Stimulated activated CD4-positive, alpha-beta T cell treated with anti-CD3 and anti-CD28 coated beads, Interleukin-15, amount 100 ng/mL, for 1 hour (primary cell): ENCODE measurements at places on chromosomes 4 and X.

- no peak for DNase-seq
Observed at GRCh38 chr4:139419388-139419914, 34.5 kb upstream of the RAB33B start.

GRCh38 chr4:111391829-111392228 lies 753.4 kb upstream of the FAM241A start:
- DNase-seq: no peak

DNA sequence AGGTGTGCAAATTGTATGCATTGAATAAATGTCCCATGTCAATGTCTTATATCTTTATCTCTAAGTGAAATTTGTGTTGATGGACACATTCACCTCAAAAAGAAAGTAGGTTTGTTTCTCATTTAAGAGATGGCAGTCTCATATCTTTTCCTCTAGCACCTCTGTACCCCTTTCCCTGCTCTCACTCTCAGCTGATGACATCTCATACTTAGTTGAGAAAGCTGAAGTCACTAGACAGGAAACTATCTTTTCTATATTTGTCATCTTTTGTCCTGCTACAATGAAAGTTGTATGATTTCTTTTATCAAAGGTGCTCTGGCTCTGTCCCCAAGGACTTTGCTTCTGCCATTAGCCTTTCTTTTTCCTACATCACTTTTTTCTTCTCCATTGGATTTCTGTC lies 84.0 kb upstream of the GRPR start:
- no peak for DNase-seq

DNA sequence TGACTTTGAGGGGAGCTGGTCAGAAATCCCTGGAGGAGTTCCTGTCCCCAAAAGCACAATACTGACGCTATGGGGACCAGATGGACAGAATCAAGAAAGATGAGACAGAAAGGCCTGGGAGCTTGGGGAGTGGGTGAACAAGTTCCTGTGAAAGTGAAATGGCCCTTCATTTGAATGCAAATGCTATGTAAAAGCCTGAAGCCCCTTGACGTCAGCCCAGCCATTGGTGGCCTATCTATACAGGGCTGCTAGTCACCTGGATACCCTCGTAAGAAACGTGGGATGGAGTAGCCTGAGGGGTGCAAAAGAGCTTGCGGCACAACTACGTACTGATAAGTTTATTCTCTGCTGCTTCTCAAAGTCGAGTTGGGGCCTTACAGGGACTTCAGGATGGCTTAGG lies at the start of gene CDX4:
Gene CDX4 (plus strand): TSS at position 223 of the 400 bp plus-strand sequence. CDS start 201 bp downstream, outside the sequence.
- DNase-seq: no peak

DNA sequence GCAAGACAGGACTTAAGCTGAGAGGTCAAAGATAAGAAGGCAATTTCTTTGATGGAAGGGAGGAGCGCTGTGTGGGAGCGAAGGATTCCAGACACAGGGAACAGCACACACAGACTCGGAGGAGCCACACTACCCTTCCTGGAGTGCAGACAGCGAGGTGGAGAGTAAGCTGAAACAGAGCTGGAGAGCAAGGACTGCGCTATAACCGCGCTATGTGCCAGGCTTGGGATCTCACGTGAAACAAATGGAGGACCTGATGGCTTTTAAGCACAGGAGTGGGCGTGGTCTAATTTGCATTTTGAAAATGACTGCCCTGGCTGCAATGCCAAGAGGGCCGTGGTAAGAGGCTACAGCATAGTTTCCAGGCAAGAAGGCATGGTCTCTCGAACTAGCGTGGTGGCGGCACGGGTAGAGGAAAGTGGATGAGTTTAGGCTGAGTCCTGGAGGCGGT lies 113.9 kb upstream of the SORBS2 start:
- no peak for DNase-seq

DNA sequence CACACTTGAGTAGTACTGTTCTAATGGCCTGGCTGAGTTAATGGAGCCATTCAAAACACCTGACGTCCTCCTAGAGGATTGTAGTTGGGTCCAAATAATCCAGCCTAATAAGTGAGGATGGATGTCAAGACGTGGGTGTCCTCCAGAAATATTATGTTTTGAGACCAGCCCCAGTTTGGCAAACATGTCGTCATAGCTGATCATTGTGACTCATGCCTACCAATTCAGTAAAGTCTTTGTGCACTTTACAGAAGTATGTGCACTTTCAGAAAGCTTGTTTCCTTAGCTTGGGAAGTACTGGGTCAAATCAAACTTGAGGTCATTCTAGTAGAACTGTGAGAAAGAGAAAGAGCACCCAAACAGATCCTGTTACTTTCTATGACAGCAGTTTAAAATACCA lies 37.6 kb upstream of the GLRA2 start:
- DNase-seq: no peak

DNA sequence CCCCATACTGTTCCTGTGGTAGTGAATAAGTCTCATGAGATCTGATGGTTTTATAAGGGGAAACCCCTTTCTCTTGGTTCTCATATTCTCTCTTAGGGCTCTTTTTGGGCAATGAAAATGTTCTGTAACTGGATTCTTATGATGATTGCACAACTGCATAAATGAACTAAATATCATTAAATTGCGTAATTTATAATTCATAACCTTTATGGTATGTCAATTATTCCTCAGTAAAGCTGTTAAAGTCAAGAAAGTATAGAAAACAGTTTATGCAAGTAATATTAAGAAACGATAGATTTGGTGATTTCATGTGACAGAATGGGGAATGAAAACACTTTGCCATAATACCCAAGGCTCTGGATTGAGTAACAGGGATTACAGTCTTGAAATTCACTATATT lies 33.5 kb upstream of the SPANXD start:
- DNase-seq: no peak

- no peak for DNase-seq
Observed at GRCh38 chrX:20355187-20355586, 88.5 kb upstream of the RPS6KA3 start.

GRCh38 chr4:172124656-172125308 lies 311.6 kb downstream of the GALNTL6 start:
- no peak for DNase-seq

DNA sequence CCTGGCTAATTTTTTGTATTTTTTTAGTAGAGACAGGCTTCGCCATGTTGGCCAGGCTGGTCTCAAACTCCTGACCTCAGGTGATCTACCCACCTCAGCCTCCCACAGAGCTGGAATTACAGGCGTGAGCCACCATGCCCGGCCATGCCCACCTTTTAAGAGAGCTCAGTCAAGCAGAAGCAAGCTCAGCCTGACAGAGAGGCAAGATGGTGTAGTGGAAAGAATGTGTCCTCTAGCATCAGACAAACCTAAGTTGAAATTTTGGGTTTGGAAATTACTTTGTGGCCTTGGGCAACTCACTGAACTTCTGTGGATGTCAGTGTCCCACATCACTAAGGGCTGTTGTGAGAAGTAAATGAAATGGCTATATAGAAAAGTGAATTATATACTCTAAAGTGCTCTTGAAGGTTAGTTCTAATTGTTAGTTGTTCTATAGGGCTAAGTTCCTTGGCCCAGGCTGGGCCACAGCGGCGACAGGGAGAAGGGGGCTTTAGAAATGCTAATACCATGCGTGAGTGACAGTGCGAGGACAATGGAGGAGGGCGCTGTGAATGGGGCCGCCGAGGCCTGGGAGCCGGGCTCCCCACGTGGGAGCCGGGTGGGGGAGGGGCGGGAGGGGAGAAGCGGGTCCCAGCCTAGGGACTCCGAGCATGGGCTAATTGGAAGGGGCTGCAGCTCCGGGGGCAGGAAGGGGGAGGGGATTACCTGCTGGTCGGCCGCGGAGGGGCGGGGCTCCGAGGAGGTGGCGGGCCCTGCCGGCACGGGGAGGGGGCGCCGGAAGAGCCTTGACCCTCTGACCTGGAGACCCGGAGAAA lies 15.6 kb downstream of the PJA1 start:
- DNase-seq: no peak

DNA sequence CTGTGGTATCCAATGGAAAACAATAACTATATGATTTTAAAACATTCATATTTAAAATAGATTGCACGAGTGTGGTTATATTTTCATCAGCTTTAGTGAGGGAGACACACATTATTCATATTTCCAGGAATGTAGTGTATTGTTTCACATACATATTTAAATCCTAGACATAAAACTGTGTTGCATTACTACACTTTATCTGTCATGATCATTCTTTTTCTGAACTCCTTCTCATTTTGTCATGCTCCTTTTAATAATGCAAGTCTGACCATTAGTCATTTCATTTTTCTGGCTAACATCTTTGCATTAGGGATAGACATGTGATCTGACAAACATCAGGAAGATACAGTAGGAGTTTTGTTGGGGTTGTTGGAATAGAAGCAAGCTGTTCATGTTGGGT lies 1382.7 kb downstream of the PCDH7 start:
- DNase-seq: no peak

GRCh38 chrX:72141372-72142004 lies 9.8 kb upstream of the RTL5 start:
- no peak for DNase-seq

DNA sequence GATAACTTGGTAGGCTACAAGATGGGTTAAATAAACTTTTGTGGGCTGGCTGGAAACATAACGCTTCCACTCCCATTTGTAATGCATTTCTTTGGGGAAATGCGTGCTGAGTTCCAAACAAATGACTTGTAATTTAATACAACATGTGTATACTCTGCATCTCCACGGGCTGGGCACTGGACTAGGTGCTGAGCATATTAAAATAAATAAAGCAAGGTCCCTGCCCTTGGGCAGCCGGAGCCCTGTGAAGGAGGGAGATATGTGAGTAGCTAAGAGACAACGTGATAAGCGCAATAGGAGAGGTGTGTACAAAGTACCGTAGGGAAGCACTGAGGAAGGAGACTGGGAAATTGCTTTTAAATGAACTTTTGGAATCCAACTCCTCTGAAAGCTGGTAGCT lies 147.2 kb upstream of the RBPJ start:
- no peak for DNase-seq

- DNase-seq: no peak
Observed at GRCh38 chr4:122775987-122776836, 43.7 kb downstream of the BBS12 start.
